Right lobe of liver (tissue), 6 donors: ENCODE measurements at places on chromosomes 1 and 21. TPM values are rescaled to one million over a fixed set of nuclear protein-coding genes. Genes with fewer than 3 reads are reported as not detected.

GRCh38 chr1:201318504-201319340 lies 35.4 kb downstream of the PKP1 start:
- no peak overlapping the region for H3K4me3 ChIP-seq
- no peak overlapping the region for H3K27ac ChIP-seq
- H3K36me3 ChIP-seq: no peaks in the 10 kb centered on the region
- H3K4me1 ChIP-seq: no peaks in the 10 kb centered on the region
- no peak for DNase-seq

DNA sequence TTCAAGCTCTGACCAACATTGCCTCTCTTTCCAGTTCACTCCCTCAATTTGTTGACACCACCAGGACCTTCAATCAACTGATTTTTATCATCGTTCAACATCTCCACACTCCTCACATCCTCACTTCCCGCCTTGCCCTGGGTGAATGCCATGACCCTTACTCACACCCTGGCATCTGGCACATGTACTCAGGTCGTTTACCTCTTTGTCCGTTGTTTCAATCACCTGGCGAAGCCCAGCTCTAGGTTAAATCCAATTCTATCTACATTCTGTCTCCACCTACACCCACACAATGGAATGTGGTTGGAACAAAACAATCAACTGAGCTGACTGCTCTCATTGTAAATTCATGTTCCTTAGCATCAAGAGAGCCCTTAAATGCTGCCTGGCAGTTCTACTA lies 24.2 kb upstream of the TBX15 start:
- H3K4me3 ChIP-seq: no peak overlapping the region
- no peak overlapping the region for H3K27ac ChIP-seq
- H3K36me3 ChIP-seq: no peaks in the 10 kb centered on the region
- H3K27me3 ChIP-seq: no peaks in the 10 kb centered on the region

GRCh38 chr1:188937965-188938551 lies 1539.6 kb downstream of the BRINP3 start:
- no peak overlapping the region for H3K27ac ChIP-seq
- DNase-seq: no peak

GRCh38 chr1:98323906-98324358 lies 337.6 kb upstream of the SNX7 start:
- H3K36me3 ChIP-seq: no peaks in the 10 kb centered on the region
- H3K4me3 ChIP-seq: no peak overlapping the region
- no peak overlapping the region for H3K27ac ChIP-seq
- no peak for DNase-seq

Gene SPATA1
- total RNA-seq: 1.2 TPM

Gene PGBD5
- total RNA-seq: 1.9 TPM

Gene LCE1E
- total RNA-seq: not detected

Gene OR2T33
- not detected for total RNA-seq
